ENCODE measurements at places on chromosomes 5 and 9.

DNA sequence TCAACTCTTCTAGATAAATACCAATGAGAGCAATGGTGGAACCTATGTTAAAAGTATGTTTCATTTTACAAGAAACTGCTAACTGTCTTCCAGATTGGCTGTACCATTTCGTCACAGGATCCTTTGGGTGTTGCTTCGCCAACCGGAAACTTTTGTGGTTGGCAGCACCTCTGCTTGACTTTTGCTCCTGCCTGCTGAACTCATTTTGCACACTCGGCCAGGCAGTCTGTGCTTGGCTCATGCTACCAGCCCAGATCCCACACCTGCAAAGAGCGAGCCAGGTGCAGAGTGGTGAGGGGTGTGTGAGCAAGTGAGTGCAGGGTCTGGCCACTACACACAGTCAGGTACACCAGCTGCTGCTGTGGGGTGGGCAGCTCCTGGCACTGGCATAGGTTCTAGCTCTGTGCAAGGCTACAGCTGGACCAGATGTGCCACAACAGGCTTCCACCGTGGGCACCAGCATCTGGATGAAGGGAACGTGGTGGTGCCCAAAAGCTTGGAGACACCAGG lies 422.3 kb downstream of the PRR16 start:
- no peak for DNase-seq

GRCh38 chr5:172380987-172381643 lies 73.2 kb downstream of the SH3PXD2B start:
- DNase-seq = no peak

DNA sequence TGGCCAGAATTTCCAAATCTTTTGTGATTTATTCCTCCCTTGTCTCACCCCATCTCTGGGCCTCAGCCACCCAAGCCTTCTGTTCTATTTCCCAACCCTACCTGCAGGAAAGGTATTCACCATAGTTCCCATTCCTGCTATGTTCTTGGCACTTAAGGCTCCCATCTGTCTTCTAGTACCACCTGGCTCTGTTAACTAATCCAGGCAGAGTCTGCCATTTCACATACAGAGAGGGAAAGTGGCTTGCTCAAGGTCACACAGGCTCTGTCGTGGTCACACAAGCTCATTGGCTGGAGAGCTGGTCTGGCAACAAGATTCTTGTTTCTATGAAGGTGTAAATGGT lies 35.2 kb downstream of the COL27A1 start:
- no peak for DNase-seq

- DNase-seq = no peak
Measured at GRCh38 chr5:120101771-120102170, 362.3 kb upstream of the PRR16 start.

DNA sequence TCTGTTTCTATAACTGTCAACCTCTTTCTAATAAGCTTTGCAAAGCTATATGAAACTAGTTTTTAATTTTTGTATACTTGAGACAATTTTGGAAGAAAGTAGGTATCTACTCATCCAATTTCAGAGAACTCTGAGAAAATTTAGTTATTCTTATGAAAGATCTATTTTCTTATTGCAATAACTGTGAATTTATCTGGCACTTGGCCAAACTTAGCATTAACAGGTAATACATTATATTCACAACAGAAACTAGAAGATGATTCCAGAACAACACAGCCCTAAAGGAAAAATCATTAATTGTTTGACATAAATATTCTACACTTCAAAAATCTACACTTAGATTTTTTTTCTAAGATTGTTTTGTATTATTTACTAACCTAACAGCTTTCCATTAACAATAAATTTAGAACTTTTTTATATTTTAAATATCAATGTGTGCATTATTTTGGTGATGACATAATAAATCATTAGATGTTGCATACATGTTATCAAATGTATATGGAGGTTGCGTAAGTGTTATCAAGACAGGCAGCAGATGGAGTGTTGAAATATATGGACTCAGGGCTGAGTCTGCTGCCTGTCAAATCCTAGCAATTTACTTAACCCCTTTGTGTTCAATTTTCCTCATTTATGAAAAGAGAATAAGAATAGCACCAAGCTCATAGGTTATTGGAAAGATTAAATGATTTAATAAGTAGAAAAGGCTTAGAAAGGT lies 141.8 kb downstream of the MUSK start:
- no peak for DNase-seq

DNA sequence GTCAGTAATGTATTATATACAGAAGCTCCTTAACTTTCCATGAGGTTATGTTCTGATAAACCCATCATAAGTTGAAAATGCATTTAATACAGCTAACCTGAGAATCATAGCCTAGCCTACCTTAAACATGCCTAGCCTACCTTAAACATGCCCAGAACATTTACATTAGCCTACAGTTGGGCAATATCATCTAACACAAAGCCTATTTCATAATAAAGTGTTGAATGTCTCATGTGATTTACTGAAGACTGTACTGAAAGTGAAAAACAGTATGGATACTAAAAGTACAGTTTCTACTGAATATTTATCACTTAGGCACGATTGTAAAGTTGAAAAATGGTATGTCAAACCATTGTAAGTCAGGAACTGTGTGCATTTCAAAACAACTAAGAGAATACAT lies 1.6 kb downstream of the GM2A start:
- DNase-seq = no peak

- DNase-seq = no peak
Measured at GRCh38 chr5:170451747-170452365, 52.0 kb upstream of the KCNIP1 start.

DNA sequence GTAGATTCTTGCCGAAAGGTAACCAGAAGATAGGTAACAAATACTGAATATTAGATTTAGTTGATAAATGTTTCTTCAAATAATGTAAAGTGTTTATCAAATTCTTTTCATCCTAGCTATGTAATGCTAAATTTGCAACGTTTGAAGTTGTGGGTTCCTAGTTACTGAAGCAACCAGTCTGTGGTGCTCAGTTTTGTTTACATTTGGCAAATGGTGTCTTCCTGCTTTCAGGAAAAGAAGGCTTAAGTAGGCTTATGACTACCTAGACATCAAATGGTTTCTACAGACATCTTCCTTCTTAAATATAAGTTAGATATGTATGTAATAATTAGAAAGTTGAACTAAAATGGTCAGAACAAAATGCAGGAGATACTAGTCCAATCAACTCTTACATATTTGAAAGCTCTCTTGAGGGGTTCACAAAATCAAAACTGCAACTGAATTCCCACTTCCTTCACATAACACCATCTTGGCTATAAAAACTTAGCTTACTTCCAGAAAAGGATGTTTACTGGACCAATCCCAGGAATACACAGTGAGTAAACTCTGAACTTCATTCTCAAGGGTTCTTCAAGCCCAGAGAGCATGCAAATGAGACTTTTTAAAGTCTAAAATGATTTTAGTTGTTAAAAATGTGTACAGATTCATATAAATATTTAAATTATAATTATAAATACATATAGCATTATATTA lies 125.7 kb upstream of the ITGA1 start:
- DNase-seq = no peak

DNA sequence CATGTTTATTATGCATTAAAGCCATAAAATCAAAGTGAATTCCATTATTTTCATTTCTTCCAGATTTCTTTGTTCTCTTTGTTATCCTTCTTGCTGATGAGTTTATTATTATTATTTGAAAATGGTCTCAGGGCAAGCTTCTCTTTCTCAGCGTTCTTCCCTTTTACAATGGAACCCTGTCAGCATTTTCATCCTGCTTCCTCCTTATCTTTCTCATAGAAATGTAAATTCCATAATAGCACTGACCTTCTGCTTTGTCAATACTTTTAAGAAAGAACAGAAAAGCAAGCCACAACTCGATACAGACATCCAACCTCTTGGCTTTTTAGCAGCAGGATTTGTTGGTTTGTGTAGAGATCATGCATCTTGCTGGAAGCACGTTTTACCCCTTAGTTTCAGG lies 114.0 kb upstream of the BASP1 start:
- DNase-seq = no peak

- DNase-seq = no peak
Measured at GRCh38 chr5:67360047-67360446, 163.4 kb upstream of the CD180 start.

DNA sequence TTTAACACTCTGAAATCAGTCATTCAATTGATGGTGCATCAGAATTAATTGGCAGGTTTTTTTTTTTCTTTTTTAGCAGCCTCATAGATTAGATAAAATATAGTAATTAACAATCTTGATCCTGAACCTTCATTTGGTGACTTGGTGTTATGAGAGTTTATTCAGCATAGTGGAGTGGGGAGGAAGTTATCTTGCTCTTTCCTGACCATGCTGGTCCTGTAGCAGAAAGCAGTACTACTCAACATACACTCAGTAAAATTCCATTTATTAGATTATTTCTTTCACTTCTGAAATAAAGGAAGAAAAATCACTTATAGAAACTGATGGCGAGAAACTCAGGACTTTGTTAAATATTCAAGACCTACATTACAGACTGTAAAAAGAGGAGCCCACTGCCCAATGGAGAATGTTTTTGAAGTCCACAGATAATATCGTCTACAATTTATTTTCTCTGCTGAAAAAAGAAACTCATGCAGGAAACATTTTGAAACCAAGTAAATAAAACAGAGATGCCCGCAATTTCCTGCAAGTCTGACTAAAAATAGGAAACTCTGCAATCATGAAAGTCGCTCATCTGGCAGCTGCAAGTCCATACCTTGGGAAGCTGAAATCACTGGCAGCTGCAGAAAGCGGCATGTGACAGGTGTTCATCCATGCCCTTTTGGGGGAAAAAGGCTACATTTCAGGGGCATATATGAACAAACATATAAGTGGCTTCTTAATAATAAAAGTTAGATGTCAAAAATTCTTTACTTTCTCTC lies 233.2 kb upstream of the RFX3 start:
- no peak for DNase-seq

- no peak for DNase-seq
Measured at GRCh38 chr5:132480893-132481595, 9.5 kb downstream of the IRF1 start.

DNA sequence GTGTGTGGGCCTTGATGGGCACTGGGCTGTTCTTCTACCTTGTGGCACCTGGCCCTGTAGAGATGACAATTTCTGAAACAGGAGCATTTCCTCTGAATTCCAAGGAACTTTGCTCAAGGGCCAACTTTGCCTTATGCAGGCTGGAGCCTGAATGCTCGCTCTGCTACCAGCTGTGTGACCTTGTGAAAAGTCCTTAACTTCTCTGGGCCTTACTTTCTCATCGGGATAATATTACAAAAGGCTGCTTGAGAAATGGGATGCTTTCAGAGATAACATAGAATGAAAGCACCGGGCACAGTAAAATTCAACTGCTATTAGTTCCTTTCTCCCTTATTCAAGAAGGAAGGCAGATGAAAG lies 58.8 kb downstream of the GADD45G start:
- DNase-seq = no peak

- DNase-seq = no peak
Measured at GRCh38 chr5:62066761-62067277, 239.2 kb upstream of the KIF2A start.

- no peak for DNase-seq
Measured at GRCh38 chr5:168829044-168829443, 249.9 kb upstream of the PANK3 start.

DNA sequence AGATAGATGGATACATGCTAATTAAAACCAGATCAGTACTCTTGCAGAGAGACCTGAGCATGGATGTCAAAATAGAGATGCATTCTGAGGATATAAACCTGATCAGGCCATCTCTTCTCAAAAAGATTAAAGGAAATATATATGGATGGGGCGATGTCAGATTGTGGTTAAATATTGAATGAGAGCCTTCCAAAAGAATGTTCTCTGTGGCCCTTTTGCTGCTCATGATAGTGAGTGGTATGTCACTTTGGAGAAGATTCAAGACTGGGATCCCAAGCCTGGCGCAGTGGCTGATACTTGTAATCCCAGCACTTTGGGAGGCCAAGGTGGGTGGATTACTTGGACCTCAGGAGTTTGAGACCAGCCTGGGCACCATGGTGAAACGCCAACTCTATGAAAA lies 20.5 kb downstream of the ZNF131 start:
- DNase-seq = no peak

DNA sequence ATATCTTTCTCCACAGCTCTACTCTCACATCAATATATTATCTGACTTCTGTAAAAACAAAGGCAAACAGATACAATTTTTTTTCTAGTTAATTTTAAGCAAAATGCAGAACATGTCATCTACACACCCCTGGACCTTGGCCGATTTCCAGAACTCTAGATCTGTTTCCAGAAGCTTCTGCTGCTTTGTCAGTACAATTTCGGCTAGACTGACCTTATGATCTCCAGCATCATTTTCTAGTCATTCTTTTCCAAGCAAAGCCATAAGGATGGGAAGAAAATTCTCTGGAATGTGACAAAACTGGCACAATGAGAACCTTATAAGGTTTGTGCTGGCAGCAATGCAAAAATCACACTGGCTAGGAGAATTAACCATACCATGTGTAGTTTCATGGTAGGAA lies 132.8 kb upstream of the MPDZ start:
- DNase-seq = no peak

- DNase-seq = no peak
Measured at GRCh38 chr5:105752801-105753200, 1917.9 kb downstream of the EFNA5 start.

DNA sequence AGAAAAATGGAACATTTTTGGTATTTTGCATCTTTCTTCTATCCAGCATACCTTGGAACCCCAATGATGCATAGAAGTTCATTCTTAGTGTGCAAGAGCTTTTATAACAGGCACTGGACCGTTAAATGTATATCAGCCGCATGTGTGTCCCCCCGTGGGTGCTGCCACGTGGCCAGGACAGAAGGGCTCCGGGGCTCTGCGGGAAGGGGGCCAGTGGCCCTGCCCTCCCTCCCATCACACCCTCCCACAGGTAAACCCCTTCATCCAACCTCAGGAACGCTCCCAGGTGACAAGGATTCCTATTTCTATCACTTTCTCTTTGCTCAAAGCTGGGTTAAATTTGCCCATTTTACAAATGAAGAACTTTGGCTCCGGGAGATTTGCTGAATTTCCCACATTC lies 393.4 kb upstream of the IRX4 start:
- DNase-seq = no peak

DNA sequence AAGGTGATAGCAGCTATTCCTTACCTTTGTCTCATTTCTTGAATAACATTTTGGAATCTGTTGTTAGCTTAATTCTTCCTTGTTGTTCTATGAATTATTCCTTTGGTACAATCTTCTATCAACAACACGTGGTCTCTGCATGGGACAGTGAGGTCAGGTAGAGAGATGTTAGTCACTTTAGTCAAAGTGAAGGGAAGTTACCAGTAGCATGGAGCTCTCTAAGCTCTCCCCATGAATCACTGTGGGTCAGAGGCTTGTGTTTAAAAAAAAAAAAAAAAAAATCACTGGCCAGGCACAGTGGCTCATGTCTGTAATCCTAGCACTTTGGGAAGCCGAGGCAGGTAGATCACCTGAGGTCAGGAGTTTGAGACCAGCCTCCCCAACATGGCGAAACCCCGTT lies 116.0 kb downstream of the GOLPH3 start:
- no peak for DNase-seq

DNA sequence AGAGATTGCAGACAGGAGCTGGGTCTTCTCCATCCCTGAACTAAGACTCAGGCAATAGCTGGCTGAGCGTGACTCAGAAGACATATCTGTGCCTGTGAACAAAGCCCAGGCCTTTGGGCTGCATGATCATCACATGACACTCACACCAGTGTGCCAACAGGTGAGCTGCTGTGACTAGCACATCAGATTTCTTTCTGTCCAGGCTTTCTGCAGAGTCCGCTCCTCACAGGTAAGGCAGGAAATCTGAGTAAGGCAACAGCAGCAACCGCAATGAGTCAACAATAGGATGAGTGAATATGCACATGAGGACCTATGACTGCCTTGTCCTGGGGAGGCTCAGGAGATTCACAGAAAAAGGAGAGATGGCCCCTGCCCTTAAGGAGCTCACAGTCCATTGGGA lies 293.6 kb downstream of the ACTL7B start:
- DNase-seq = no peak

All from NCI-H187 treated with DMSO at 0.1 percent for 48 hours (cell line).